ENCODE measurements at places on chromosomes 5 and 9.

DNA sequence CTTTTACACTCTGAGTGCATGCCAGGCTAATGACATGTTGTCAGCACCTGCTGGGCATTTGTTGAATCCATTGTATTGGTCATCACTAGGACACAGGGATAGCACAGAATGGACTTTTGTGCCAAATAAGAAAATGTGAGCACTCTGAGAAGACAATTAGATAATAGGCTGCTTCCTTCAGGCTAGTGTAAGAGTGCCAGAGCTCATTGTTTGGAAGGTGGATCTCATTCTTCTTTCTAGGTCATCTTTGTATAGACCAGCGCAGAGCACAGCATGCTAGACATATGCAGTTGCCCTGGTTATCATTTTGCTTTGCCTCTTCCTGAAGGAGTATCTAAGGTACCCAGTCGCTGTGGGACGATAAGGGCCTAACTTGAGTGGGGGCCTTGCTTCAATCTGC is 493.4 kb upstream of the COX7C start:
- DNase-seq, result no peak

DNA sequence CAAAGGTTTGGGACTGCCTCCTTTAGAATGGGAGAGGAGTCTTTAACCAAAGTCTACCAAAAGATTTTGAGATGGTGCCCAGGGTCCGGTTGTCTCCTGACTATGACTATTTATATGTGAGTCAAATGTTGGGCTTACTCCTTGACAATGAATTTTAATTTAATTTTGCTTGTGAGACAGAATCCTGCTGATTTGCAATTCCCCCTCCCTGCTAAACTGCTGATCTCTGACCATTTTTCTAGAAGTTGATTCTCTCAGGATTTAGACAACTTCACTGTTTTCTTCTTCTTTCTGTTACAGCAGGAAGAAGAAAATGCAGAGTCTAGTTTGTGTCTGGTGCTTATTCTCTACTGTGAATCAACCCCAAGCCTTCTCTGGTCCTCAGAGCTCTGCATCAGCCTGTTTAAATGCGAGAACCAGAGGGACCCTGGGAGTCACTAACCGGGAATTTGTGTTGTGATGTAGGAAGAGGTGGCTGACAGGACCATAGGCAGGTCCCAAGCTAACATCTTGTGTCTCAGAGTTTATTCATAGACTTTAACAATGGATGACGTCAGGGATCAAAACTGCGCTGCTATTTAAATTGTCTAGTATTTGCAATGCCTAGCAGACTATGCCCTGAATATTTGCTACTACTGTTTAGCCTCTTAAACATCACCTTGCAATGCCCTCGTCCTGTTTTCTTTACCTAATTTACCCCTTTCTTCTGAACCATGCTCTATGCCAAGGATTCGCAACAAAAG is 124.0 kb upstream of the TAF11L2 start:
- DNase-seq, result no peak

DNA sequence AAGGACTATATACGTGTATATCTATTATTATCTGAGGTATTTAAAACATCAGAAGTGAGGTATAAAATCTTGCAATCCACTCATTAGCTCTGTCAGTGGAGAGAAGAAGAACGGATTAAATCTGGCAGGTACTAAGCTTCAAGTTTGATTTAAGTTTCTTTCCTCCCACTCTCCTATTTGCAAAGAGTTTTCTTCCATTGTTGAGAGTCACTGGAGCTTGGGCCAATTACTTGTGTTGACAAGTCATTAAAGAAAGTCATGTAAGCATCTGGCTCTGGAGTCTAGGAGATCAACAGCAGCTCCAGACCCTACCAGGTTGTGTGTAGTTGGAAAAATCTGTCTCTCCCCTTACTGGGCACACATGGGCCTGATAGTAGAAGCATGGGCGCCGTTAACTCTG is 476.8 kb upstream of the SMARCA2 start:
- DNase-seq, result no peak

- DNase-seq, result no peak
These were observed 70.6 kb downstream of the GAS1 start for GRCh38 chr9:86876621-86877196.

- DNase-seq, result no peak
These were observed 54.0 kb downstream of the SLC22A5 start for GRCh38 chr5:132423438-132423898.

- DNase-seq, result no peak
These were observed 8.7 kb upstream of the CDKN2AIPNL start for GRCh38 chr5:134420343-134420742.

GRCh38 chr5:53557386-53557785 is 3.1 kb upstream of the NDUFS4 start:
- no peak for DNase-seq

GRCh38 chr5:175047048-175047447 is 322.7 kb downstream of the MSX2 start:
- no peak for DNase-seq

GRCh38 chr9:89236955-89237573 is 58.4 kb upstream of the SHC3 start:
- DNase-seq, result no peak

- no peak for DNase-seq
These were observed 182.4 kb upstream of the OTULINL start for GRCh38 chr5:14399054-14399692.

DNA sequence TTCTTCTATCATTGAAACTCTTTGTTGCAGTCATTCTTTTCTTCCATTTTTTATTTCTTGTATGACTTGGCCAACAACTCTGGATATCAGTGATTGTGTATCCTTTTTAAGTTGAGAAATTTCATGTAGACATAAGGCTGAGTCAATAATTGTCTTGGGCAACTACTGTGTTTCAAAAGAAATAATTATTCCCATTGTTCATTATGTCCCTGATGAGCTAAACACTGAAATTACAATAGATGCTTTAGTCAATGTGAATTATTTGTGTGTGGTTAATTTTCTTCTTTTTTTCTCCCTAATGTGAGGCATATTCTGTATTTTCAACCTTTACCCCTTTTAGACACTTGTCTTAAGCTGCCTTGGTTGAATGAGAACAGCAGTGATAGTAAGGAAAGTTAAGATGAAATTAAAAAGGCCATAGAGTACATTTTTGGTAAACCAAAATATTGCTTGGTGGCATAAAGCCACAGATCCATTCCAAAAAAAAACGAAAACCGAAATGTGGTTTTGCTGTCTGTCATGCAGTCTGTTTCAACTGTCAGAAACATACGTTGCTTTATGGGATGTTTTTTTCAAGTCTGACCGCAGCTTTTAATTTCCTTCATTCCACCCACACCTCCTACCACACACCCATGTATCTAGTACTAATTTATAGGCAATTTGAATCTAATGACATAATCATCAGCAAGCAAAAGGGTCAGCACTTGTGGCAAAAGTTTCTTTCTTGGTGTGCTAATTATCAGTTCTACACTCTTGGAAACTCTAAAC is 21.1 kb downstream of the TLE4 start:
- no peak for DNase-seq

DNA sequence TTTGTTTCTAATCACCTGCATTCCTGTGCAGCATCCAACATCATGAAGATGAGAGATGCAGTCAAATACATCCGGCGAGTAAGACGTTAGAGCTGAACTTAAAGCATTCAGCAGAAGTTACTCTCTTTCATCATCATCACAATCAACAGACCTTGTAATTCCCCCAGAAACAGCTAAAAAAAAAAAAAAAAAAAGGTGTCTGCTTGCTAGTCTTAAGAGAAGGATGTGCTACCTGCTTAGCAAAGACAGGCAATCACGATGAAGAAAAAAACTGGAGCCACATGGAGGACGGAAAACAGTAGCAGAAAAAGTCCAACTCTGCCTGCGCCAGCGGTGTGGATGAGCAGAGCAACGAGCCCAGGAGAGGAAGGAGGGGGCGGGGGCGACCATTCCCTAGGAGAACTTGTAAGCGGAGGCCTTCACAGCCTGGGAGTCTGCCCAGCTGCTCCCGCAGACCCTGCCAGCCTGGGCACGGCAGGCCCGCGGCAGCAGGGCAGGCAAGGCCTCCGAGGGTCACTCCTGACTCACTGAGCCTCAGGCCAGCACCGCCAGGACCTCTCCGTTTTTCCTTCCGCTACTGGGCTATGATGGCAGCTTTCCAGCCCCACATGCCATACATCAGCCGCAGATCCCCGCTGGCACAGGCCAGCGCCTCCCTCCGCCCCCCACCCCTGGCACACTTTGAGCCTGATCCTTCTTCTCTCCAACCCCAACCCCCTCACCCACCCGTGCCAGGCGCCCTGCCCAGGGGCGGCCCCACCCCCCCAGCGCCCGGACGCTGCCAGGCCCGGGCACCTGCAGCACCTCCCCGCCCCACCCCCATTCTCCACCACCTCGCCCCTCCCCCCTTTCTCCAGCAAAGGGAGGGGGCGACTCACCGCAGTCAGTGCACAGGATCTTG is 1.4 kb downstream of the NRG2 start:
- DNase-seq, result peak; percentile 18

GRCh38 chr5:76084496-76085242 is 1.5 kb downstream of the SV2C start:
- no peak for DNase-seq

DNA sequence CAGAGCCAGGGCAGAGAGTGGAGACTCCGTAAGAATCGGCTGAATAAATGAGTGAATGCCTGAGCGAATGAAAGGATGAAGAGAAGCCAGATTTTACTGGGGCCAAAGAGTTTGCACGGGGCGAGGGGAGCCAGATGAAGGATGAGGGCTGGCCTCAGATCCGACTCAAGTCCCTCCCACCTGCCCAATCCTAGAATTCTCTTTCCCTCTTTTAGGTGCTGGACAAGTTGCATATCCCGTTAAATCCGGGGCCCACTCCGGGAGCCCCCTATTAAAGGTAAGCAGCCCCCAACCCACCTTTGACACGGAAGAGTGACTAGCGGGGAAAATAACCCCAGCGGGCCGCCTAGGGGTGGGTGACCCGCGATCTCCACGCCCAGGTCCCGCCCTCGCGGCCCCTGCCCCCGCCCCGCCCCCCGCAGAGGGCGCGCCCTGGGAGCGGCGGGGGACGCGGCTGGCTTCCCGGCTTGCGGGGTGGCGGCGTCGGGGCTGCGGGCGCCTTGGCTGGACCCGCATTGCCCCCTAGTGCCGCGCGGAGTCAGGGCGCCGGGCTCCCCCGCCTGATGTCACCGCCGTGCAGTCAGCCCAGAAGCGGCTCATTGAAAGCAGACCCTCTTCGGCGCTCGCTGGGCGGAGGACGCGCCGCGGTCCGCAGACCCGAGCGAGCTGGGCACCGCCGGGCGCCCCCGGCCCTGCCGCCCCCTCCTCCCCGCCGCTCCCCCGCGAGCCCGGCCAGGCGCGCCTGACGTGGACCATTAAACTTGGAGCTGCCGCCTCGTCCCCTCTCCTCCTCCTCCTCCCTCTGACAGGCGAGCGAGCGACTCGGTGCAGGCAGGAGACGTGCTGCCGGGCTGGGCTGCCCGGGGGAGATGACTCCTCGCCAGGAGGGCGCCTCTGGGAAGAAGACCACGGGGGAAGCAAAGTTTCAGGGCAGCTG is at the start of gene ADRA1B:
Gene ADRA1B (plus strand): TSS at position 579 of the 937 bp plus-strand sequence. CDS start 424 bp downstream, outside the sequence.
- DNase-seq, result no peak

DNA sequence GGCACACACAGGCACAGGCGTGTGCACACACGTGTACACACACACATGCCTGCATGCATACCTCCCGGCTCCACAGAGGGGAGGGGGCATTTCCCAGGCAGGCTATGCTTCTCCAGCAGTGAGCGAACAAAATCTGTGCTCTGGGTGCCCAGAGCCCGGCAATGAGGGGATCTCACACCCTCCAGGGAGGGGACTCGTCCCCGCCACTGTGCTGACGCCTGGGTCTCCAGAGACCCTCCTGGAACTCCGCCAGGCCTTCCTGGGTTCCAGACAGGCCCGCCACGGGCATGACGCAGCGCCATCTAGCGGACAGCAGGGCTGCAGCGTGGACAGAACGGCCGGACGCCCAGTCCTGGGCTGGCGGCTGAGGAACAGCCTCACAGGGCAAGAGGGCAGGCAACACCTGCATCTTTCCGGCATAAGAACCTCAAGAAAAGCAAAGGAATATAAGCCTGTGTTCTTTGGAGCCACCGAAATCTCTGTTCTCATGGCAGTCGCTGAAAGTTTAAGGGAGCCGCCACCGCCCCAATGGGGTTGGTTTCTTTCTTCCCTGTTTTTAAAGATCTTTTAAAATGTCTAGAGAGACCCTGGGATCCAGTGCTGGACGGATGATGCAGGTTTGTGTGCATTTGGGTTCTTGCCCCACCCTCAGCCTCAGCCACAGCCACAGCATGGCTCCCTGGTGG is 135.6 kb upstream of the PPP1R26 start:
- no peak for DNase-seq

- no peak for DNase-seq
These were observed 9.9 kb upstream of the IFNA8 start for GRCh38 chr9:21398955-21399489.
